WTC11 (cell line): ENCODE measurements at places on chromosomes 3 and 15.

DNA sequence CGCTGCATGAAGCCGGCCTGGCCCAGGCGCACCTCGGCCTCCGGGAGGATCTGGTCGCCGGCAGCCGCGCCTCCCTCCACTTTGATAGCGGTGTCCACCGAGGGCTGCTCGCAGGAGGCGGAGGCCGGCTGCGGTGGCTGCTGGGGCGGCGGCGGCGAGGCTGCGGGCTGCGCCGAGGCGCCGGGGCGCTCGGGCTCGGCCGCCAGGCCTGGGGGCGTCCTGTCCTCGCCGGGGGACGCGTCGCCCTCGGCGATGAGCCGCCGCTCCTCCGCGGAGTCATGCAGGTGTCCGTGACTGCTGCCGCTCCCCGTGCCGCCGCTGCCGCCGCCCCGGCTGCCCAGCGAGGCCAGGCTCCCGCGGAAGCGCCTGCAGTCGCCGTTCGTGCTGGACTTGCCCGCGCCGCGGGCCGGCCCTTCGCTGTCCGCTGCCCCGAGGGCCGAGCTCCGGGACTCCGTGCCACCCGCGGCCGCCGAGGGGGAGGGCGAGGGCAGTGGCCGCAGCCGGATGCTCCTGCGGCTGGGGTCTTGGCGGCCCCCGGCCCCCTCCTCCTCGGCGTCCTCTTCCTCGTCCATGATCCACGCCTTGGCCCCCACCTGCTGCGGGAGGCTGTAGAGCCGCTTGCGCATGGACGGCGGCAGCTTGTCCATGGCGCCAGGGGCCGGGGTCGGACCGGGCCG lies 996 bp downstream of the HCN4 start:
- peak; percentile 42 for DNase-seq
- H3K36me3 ChIP-seq = no peaks in the 10 kb centered on the region
- H3K4me1 ChIP-seq = peaks cover 55% of the 10 kb centered on the region
- H3K27me3 ChIP-seq = peaks cover 49% of the 10 kb centered on the region

DNA sequence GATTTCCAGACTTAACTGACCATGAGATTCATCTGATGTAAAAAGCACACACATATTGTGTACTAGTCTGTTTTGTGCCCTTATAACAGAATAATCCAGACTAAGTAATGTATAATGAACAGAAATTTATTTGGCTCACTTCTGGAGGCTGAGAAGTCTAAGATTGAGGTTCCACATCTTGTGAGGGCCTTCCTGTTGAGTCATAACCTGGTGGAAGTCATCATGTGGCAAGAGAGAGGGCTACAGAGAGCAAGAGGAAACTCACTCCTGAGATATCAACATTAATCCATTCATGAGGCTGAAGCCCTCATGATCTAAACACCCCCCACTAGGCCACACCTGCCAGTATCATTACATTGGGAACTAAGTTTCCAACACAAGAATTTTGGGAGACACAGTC lies 977.6 kb downstream of the MCTP2 start:
- DNase-seq = no peak
- no peaks in the 10 kb centered on the region for H3K27me3 ChIP-seq
- peaks cover 35% of the 10 kb centered on the region for H3K36me3 ChIP-seq
- no peak overlapping the region for H3K4me3 ChIP-seq
- no peaks in the 10 kb centered on the region for H3K4me1 ChIP-seq
- H3K27ac ChIP-seq = no peak overlapping the region

GRCh38 chr15:93088981-93089726 lies at the start of gene RGMA:
RGMA (minus strand) TSS chr15:93089211; CDS start chr15:93088932, 279 bp downstream.
- H3K36me3 ChIP-seq = 0 out of 2 replicates have a peak, but pooled peaks cover 5% of the 10 kb centered on the region
- peaks cover 35% of the 10 kb centered on the region for H3K4me1 ChIP-seq
- peak; percentile 61 for DNase-seq
- H3K4me3 ChIP-seq = peak within 1 kb of the TSS; percentile 88

DNA sequence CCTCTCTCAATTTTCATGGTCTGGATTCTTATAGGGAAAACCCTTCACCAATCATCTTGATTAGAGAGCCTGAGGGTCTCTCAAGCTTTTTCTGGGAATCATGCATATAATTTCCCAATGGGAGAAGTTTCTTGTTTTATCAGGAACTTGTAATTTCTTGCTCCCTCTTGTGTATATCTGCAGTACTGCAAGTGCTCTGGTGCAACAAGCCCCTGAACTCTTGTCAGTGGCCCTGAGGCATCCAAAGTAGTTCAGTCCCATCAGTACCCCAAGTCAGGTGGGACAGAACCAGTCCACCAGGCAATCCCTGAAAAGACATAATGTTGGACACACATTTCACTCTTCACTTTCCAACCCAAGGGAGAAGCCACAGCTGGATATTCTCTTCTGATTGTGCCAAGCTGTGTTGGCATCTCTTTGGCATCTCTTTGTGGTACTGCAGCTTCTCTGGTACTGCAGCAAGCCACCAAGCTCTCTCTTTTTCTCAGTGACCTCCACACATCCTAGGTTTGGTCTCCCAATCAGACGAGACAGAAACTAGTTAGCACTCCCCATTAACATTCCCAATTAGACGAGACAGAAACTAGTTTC lies 214.5 kb downstream of the ZIC4 start:
- no peak overlapping the region for H3K4me3 ChIP-seq
- H3K4me1 ChIP-seq = no peaks in the 10 kb centered on the region
- DNase-seq = peak; percentile 46
- H3K27me3 ChIP-seq = no peaks in the 10 kb centered on the region

- no peak overlapping the region for H3K27ac ChIP-seq
- peaks cover 3% of the 10 kb centered on the region; the same call in 1 of the 2 replicates for H3K4me1 ChIP-seq
- H3K4me3 ChIP-seq = no peak overlapping the region
- H3K36me3 ChIP-seq = peaks cover 52% of the 10 kb centered on the region
- DNase-seq = no peak
These were observed 10.7 kb downstream of the MTHFS start for GRCh38 chr15:79886124-79886523.

GRCh38 chr3:36893137-36893557 lies 51.7 kb downstream of the TRANK1 start:
- no peak overlapping the region for H3K4me3 ChIP-seq
- no peak for DNase-seq
- peaks cover 5% of the 10 kb centered on the region; the same call in 1 of the 2 replicates for H3K36me3 ChIP-seq
- H3K27ac ChIP-seq = 0 out of 2 replicates have a peak overlapping the region, but pooled peaks have one; percentile 53

DNA sequence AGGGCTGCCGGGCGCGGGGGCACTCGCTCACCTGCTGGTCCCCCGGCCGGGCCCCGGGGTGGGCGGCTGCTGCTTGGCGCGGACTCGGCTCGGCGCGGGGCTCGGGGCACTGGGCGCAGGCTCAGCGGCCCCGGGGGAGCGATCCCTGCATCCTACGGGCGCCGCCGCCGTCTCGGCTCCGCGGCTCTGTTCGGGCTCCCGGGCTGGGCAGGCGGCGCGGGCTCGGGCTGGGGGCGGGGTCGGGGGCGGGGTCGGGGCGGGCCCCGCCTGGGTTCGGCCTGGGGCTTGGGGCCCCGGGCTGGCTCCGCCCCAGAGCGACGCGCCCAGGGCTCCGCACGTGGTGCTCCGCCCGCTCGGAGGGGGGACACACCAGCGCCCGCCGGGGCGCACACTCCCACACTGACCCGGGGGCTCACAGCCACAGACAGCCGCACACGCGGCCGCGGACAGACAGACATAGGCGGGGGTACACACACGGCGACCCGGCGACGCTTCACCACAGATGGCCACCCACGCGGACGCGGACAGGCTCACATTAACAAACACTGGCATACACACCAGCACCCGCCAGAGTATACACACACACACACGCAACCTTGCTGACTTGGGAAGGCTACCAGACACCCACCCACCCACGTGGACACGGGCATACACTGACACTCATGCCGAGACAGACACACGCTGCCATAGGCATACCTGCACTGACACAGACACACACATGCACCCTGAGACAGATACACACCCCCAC lies at the start of gene SCN5A:
SCN5A (minus strand) TSS at position 188 of the 748 bp plus-strand sequence. CDS start 16,380 bp downstream, outside the sequence.
- no peaks in the 10 kb centered on the region for H3K36me3 ChIP-seq
- H3K27ac ChIP-seq = no peak within 1 kb of the TSS
- peaks cover 15% of the 10 kb centered on the region for H3K27me3 ChIP-seq
- DNase-seq = peak; percentile 61
- H3K4me3 ChIP-seq = peak within 1 kb of the TSS; percentile 84

DNA sequence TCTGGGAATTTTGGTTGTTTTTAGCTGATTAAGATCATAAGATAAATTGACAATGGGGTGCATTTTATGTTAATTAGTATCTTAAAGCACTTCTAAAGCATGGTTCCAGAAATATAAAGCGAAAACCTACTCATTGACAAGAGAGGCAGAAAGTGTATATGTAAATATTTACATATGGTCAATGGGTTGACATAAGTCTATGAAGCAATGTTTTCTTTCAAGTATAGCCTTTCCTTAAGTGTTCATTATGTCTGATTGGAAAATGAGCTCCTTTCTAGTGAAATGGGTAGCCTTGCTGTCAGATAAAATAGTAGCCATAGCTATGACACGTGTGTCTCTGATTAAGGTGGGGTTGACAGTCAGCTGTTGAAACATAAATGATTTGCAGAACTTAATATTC lies 365.2 kb upstream of the AGTR1 start:
- no peak overlapping the region for H3K4me3 ChIP-seq
- H3K27me3 ChIP-seq = no peaks in the 10 kb centered on the region
- no peak overlapping the region for H3K27ac ChIP-seq
- H3K4me1 ChIP-seq = peaks cover 25% of the 10 kb centered on the region
- no peak for DNase-seq
- H3K36me3 ChIP-seq = no peaks in the 10 kb centered on the region

- H3K27ac ChIP-seq = no peak overlapping the region
- peaks cover 10% of the 10 kb centered on the region for H3K4me1 ChIP-seq
- no peaks in the 10 kb centered on the region for H3K36me3 ChIP-seq
- no peak for DNase-seq
- no peak overlapping the region for H3K4me3 ChIP-seq
- H3K27me3 ChIP-seq = no peaks in the 10 kb centered on the region
These were observed 134.8 kb upstream of the RGMA start for GRCh38 chr15:93223803-93224202.

DNA sequence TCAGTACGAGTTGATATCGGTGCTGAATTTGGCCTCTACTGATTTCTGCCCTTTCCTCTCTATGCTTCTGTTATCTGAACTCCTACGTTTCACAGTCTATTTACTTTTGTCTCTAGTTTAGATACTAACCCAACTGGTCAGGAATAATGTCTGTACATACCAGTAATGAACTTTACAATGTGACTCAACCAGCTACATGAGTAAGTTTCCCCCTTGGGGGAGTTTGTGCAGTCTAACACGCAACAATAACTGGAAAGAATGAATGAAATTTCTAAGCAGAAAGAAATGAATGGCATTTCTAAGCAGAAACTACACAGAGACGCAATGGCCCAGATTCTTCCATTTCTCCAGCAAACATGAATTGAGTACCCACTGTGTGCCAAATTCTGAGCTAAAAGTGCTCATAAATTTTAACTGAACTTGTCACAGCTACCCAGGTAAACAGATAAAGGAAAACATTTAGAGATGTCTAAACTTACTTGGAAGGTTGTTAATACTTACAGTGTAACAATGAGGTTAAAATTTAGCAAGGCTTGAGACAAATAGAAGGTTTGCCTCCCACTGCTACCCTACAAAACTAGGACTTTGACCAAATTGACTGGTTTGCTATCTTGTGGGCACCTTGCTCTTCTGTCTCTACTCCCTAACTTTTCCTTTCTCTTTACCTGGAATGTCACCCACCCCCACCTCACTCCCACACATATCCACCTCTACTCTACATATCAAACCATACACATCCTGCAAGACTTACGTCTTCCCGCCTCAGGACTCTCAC lies 11.6 kb downstream of the UPK1B start:
- no peaks in the 10 kb centered on the region for H3K36me3 ChIP-seq
- H3K27ac ChIP-seq = no peak overlapping the region
- H3K4me3 ChIP-seq = no peak overlapping the region

DNA sequence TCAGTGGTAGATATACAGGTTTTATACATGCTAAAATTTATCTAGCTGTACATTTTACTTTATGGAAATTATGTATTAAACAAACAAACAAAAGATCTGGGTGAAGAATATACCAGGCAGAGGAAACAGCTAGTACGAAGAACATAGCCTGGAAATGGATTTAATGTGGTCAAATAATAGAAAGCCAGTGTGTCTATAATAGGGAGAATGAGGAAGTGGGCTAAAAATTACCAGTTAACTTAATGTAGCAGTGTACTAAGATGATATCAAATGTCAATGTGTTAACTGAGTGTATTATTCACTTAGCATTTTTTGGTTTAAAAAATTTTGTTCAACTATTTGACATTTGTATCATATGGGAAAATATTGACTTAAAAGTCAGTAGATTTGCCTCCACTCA lies 22.8 kb upstream of the SLC15A2 start:
- H3K27me3 ChIP-seq = no peaks in the 10 kb centered on the region
- no peak overlapping the region for H3K4me3 ChIP-seq
- no peaks in the 10 kb centered on the region for H3K36me3 ChIP-seq
- no peaks in the 10 kb centered on the region for H3K4me1 ChIP-seq
- DNase-seq = no peak
- H3K27ac ChIP-seq = no peak overlapping the region

GRCh38 chr3:72343078-72343477 lies 505.2 kb downstream of the SHQ1 start:
- H3K4me1 ChIP-seq = peaks cover 18% of the 10 kb centered on the region
- no peak overlapping the region for H3K4me3 ChIP-seq
- H3K36me3 ChIP-seq = no peaks in the 10 kb centered on the region
- H3K27me3 ChIP-seq = no peaks in the 10 kb centered on the region

DNA sequence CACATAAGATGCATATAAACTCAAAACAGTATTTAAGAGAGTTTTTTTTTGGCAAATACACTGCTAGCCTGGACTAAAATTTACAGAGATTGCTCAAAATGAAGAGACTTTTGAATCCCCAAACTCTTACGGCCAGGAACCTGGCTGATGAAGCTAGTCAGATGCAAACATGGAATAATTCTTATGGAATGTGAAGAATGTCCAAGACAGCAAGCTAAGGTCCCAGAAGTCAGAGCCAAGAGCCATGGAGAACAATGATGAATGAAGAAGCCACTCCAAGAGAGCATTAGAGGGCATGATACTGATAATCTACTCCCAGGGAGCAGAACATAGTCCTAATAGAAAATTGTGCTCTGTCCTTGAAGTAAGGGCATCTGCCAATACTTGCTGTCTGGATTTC lies 705.5 kb downstream of the DIPK2A start:
- H3K36me3 ChIP-seq = no peaks in the 10 kb centered on the region
- no peak for DNase-seq
- no peak overlapping the region for H3K4me3 ChIP-seq
- H3K27ac ChIP-seq = no peak overlapping the region
- peaks cover 15% of the 10 kb centered on the region for H3K4me1 ChIP-seq

DNA sequence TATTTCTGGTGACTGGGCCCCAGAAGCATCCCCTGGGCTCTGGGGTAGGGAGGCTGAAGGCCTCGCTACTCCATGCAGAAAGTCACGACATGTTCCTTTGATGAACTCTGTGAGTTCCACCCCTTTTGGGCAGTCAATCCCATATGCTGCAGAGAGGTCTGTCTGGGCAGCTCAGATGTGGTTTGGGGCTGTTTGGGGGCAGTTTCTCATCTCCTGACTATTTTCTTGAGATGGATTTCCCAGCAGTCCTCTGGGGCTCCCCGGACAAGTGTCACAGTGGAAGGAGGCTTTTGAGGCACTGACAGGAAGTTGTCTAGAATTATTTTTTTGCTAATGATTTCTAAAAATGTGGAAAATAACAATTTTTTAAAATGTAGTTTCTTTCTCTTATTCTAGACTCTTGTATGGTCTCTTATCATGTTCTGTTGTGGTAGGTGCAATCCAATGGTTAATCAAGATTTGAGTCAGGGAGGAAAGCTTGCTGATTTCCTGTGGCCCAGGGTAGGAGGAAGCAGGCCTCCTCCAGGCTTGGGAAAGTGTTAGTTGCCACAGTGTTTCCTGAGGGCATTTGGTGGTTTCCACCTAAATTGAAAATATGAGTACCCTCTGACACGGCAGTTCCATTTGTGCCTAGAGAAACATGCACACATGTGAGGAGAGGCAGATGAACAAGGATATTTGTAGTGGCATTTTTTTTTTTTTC lies 19.9 kb upstream of the TATDN2 start:
- no peak for DNase-seq
- H3K36me3 ChIP-seq = no peaks in the 10 kb centered on the region
- peaks cover 23% of the 10 kb centered on the region for H3K4me1 ChIP-seq
- H3K27ac ChIP-seq = 0 out of 2 replicates have a peak overlapping the region, but pooled peaks have one; percentile 19
